Hematopoietic multipotent progenitor cell (in vitro differentiated cells): ENCODE measurements at places on chromosomes 3 and 15.

- no peak for DNase-seq
Observed at GRCh38 chr3:194740859-194741491, 55.3 kb downstream of the FAM43A start.

DNA sequence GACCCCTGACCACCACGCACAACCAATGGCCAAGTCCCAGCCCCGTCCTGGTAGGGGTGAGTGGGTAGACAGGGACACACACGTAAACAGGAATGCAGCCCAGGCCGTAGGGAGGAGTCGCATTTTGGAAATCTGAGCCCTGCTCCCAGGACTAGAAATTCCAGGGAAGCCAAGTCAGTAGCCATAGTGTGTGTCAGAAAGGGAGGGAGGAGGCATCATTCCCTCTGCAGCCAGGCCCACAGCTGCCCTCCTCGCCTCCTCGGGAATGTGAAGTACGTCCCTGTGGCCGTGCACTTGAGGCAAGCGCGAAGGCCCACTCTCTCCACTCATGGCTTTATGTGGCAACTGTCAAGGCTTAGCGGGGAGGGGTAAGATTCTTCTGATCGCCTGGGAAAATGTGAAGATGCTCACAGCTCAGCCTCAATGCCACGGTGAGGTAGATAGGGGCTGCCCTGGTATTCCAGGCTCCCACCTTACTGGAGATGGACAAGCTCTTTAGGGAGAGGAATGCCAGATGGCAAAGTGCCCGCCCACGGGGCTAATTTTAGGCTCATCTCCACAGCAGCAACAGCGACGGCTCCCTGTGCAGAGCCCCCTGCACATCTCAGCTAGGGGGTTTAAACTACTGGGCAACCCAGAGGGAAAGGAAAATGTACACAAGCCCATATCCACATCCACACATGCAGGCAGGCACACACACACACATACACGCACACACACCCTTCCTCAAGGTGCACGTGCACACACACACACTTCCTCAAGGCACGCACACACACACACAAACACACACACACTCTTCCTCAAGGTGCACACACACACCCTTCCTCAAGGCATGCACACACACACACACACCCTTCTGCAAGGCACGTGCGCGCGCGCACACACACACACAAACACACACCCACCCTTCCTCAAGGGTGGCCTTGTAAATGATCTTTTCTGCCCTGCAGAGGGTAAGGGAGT is 65.5 kb downstream of the ADCY5 start:
- DNase-seq, result no peak

- DNase-seq, result no peak
Observed at GRCh38 chr3:59632760-59633573, 583.1 kb upstream of the CFAP20DC start.

DNA sequence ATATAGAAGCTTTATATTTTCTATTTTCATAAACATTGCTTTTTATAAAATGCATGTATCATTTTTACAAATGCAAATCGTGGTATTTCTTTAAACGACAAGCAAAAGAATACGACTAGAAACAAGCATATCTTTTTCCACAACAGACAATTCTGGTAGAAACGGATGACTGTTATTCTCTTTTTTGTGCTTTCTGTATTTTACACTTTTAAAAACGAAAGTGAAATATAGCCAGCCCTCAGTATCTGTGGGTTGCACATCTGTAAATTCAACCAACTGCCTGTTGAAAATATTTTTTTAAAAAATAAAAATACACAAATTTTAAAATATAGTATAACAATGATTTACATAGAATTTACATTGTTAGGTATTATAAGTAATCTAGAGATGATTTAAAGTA is 61.3 kb downstream of the PRTG start:
- DNase-seq, result no peak

DNA sequence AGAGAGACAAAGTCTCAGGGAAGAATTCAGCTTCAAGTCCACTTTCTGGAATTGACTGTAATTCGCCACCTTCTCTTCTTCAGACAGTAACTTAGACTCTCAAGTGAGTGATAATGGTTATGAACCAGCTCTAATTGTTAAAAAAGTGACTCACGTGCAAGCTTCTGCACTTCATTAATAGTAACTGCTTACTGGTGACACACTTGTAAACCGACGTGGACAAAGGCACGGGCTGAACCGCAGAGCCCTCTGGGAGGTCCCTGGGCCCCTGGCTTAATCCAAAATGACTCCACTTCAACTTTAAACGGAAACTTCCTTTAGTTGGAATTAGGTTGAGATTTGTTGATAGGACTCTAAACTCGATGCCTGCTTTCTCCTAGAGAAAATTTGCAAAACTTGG is 17.0 kb downstream of the MUC4 start:
- no peak for DNase-seq

DNA sequence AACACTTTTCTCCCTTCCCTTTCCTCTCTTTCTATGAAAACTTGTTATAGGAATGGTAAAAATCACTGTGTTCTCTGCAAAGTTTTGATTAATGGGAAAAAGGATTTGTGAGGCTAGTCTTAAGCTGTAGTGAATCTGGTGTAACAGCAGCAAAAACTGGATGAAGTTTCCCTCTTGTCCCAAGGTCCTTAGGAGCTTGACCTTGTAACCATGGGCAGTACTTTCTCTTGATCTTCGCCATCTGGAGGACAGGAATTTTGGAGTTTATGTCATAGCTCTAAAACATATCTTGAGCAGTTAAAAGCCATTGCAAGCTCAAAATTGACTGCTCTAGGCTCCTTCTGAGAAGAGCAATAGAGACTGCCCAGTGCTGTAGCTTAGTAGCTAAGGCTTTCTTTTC is 56.5 kb upstream of the GPD1L start:
- DNase-seq, result no peak

DNA sequence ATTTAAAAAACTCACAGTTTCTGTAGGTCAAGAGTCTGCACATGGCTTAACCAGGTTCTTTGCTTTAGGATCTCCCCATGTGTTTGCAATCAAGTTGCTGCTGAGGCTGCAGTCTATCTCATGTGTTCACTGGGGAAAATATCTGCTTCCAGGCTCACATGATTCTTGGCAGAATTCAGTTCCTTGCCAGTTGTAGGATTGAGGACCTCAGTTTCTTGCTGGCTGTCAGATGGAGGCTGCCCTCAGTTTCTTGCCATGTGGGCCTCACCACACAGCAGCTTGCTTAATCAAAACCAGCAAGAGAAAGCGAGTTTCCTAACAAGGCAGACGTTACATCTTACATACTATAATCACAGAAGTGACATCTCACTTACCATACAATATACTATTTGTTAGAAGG is 10.0 kb upstream of the TBC1D5 start:
- no peak for DNase-seq

DNA sequence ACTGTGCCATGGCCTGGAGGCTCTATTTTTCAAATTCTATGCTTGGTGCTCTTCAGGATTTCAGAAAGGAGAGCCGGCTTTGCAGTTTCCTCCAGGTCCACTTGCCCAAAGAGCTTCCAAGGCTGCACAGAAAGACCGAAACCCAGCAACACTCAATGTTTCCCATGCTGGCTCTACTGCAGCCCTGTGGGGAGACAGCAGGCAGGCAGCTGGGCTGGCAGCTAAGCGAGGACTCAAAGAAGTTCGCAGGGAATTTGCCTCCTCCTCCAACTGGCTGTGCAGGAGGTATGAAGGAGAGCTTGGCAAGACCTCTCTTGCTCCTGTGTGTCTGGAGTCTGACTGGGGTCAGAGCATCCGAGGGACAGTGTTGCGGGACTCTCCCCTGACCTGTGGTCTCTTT is 17.4 kb upstream of the ITGA11 start:
- DNase-seq, result no peak

- no peak for DNase-seq
Observed at GRCh38 chr3:9948586-9948985, 3.6 kb downstream of the PRRT3 start.

- DNase-seq, result no peak
Observed at GRCh38 chr15:40550341-40551037, 14.4 kb downstream of the CCDC32 start.

DNA sequence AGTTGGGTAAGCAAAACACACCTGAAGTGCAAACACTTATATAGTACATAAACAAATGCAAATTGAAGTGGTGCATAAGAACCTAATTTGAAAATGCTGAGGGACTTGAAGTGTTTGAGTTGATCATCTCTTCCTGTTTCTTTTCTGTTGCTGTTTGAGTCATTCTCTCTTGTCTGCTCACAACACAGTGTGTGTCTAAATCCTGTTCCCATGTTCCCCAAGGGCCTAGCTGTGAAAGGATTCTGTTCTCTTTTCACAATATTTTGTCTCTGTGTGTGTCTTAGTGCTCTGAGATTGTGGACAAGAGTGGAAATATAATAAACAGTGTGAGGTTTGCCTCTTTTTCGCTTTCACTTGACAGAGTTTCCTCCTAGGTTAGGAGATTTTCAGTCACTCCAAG is 6.1 kb downstream of the CD96 start:
- no peak for DNase-seq

DNA sequence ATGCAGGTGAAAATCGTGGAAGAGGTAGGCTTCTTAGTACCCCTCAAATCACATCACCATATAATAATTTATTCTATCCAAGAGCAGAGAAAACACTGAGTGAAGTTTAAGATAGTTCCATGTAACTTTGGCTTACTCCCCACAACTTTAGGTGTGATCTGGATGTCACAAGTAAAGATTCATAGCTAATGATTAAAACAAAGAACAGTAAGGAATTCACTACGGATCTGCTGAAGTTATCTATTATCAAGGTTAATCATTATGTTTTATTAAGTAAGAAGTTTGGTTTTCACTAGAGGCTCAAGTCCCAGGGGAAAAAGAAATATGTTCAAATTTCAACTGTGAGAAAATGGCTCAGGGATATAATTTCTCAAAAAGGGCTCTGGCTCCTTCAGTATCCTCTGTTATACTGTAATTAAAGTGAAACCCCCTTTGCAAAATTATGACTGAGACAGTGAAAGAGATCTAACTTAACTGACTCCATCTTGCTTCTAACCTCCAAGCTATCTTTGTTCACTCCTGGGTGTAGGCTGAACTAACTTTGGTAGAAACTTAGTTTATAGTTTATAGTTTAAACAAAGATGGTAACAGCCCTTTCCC is 17.1 kb downstream of the CD80 start:
- no peak for DNase-seq

GRCh38 chr3:196216681-196217211 is 412 bp downstream of the SLC51A start:
- no peak for DNase-seq

DNA sequence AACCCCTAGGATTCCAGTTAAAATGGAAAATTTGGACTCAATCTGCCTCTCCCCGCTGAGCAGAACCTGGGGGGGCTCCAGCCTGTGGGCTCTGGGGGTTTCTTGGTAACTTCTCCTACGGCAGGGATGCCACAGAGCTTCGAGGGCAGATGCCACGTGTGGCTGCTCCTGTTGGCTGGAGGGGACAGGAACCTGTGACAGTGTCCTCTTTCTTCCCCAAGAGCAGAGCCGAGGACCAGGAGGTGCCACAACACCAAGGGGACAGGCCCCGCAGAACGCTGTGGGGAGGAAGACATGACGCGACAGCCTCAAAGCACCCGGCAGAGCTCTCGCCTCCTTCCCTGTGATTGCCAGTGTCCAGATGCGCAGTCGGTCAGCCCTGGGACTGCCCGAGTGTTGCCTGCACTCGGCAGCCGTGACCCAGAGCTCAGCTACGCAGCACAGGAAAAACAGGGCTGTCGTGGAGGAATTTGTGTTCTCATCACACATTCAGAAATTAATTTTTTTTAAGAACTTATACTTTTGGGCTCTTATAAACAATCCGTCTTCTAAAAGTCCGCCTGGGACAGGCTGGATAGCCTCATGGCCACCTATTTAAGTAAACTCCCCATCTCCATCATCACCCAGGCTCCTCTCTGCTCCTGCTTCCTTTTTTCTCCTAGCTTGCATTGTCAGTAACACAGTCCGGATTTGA is 131.9 kb upstream of the MEF2A start:
- no peak for DNase-seq

- no peak for DNase-seq
Observed at GRCh38 chr15:47443839-47444238, 273.5 kb upstream of the SEMA6D start.

DNA sequence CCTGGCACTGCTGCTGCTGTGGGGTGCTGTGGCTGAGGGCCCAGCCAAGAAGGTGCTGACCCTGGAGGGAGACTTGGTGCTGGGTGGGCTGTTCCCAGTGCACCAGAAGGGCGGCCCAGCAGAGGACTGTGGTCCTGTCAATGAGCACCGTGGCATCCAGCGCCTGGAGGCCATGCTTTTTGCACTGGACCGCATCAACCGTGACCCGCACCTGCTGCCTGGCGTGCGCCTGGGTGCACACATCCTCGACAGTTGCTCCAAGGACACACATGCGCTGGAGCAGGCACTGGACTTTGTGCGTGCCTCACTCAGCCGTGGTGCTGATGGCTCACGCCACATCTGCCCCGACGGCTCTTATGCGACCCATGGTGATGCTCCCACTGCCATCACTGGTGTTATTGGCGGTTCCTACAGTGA is 2.1 kb downstream of the GRM2 start:
- no peak for DNase-seq

- no peak for DNase-seq
Observed at GRCh38 chr3:94615275-94616065, 552.6 kb downstream of the NSUN3 start.

GRCh38 chr3:188446014-188446413 is 292.1 kb downstream of the LPP start:
- no peak for DNase-seq
